ENCODE measurements at places on chromosomes 5 and 9.

DNA sequence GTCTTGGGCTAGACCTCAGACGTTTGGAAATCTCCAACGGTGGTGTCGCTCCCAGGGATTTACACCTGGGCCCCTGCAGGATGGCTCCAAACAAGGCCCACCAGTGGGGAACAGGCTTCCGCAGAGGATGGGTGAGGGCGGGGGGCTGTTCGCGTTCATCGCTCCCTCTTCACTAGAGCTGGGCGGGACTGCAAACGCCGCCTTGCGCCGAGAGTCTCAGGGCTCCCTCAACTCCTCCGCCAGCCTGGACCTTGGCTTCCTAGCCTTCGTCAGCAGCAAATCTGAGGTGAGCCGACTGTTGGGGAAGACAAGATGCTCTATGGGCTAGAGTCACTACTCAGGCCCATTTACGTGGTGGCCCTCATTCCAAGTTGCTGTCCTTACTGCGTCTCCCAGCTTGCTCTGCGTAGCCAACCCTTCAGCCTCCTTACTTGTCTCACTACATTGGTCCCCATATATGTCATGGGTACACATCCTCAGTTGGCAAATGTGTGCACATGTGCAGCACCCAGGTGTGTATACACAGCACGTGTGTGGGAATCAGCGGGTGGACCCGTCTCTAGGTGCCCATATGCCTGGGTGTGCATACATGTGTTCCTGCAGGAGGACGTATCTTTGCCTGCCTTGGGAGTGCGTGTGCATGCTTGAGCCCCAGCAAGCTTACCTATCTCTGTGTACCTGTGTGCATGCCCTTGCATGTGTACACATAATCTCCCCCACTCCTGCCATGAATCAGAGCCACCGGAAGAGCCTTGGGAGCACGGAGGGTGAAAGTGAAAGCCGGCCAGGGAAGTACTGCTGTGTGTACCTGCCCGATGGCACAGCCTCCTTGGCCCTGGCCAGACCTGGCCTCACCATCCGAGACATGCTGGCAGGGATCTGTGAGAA is 10.5 kb downstream of the RGS14 start:
- DNase-seq, result no peak

DNA sequence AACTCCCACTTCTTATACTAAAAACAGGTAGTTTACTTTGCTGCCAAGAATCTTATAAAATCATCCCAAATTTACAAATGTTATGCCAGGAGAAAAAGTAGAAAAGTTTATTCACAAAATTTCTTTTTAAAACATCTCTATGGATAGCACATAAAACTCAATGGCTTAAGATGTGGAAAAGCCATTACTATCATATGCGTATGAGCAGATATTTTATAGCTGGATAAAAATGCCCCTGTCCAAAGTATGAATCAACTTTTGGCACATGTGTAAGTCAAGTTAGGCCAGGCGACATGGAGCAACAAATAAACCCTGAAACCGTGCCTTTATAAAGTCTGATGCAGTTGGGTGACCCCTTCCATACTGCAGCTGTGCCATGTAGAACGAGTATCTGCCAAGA is 38.6 kb upstream of the FBP1 start:
- no peak for DNase-seq

- DNase-seq, result no peak
Measured at GRCh38 chr5:54090495-54091120, 219.8 kb downstream of the ARL15 start.

- DNase-seq, result no peak
Measured at GRCh38 chr9:78073722-78074121, 42.1 kb upstream of the GNAQ start.

DNA sequence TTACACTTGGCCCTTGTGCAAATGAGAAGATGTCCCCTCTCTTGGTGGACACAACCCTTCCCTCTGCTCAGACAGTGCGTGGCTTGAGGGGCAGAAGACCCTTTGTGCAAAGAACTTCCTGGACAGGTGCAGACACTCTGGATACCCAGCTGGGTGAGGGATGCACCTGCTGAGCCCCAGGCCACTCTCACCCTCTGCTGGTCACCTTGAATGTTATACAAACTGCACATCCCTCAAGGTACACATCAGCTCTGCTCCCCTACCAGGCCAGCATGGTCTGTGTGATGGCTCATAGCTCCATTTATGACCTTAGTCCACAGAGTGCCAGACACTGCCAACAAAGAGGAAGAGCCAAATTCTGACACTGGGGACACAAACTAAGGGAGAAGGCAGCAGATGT is 3.1 kb upstream of the DIRAS2 start:
- no peak for DNase-seq

GRCh38 chr9:83384214-83384613 is 154.0 kb downstream of the FRMD3 start:
- no peak for DNase-seq

DNA sequence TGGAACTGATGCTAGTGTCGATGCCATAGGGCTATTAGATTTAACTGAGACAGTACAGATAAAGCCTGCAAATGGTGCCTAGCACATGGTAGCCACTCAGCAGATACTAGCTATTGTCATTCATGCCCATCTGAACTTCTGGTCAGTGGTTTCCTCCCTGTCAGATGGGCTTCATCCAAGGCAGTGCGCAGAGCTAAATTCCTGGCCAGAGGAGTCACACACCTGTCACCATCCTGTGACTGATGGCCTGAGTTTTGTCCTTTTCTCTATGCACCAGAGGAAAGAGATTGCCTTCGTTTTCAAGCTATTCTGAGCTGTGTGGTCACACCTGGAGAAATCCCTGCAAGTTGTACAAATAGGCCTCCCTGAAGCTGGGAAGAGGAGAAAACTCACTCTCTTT is 34.7 kb downstream of the MSX2 start:
- DNase-seq, result no peak

GRCh38 chr9:68841276-68842052 is 136.4 kb downstream of the PIP5K1B start:
- DNase-seq, result no peak

- no peak for DNase-seq
Measured at GRCh38 chr5:160837749-160838593, 14.0 kb downstream of the ATP10B start.

GRCh38 chr5:33299621-33300208 is 141.1 kb upstream of the TARS1 start:
- no peak for DNase-seq

- no peak for DNase-seq
Measured at GRCh38 chr9:6630502-6631206, 14.9 kb downstream of the GLDC start.

DNA sequence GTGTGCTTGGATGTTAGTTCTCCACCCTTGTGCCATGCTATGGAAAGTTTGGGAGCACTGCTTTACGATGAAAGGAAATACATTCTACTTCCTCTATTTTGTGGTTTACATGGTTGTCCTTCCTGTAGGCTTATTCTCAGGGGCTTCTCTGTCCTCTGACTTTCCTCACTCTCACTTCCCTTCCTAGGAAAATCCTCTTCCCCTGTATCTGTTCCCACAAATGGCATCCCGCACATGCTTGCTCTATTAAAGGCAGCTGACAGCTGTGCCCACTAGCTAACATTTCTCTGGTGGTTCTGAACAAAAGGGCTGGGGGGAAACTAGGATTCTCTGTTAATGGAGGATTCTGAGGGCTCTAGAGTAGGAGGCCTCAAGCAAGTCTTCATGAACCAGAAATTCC is 52.4 kb downstream of the FAM170A start:
- no peak for DNase-seq

DNA sequence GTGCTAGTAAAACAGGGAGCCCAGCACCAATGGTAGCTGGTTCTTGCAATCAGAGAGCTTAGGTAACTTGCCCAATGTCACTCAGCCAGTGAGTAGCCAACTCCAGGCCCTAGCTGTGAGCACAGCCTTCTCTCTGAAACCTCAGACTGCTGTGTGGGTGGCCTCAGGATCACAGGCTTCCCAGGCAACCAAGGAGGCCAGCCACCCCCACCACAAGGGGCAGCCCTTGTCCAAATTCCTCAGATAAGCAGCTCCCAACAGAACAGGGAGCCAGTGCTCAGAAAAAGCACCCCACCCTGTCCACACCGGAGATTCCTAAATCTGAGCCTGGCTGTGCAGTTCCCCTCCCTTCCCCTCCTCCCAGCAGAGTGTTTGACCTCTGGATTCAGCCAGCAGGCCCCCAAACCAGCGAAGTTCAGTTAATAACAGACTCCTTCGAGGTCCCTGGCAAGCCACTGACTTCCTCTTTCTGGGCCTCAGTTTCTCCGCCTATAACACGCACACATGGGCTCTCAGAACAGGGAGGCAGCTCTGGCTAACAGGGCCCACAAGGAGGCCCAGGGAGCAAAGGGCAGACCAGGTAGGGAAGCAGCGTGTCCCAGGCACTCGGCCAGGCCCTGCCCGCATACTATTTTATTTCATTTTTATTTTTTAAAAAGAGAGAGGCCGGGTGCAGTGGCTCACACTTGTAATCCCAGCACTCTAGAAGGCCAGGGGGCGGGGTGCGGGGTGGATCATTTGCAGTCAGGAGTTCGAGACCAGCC is 2.7 kb downstream of the EEIG1 start:
- DNase-seq, result no peak

DNA sequence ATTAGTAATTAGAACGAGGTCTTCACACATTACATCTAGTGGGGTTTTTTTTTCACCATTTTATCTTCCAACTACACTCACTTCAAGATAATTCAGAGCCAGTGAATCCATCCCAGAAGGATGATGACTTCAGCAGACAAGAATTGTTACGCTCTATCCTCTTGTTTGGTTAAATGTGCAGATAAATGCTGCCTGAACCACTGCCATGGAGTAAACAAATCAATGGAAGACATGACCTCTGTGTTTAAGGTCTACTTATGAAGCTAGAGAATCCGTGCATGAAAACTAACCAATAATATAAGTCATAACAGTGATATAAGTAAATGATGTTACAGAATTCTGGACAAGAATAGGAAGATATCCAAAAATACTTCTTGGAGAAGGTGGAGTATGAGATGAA is 602.6 kb downstream of the TLR4 start:
- DNase-seq, result no peak

GRCh38 chr9:106800701-106801270 is 62.2 kb upstream of the ZNF462 start:
- no peak for DNase-seq

- DNase-seq, result no peak
Measured at GRCh38 chr5:79850316-79850822, 140.7 kb downstream of the MTX3 start.

DNA sequence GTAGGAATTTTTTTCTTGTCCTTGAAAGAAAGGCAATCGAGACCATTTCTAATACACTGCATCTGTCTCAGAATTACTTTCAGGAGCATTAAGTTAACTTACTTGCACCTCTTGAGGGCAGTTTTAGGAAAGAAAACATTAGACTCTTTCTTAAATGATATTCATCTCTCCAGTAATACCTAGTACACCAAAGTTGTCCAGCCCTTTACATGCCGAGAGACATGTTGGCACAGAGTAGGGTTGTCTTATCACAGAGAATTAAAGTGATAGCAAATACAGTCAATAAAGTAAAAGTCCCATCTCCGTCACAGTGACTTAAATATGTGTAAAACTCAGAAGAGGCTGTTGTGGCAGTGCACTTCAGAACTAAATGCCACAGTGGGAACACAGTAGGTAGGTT is 154.3 kb upstream of the KCNN2 start:
- DNase-seq, result no peak

All from activated CD8-positive, alpha-beta memory T cell treated with anti-CD3 and anti-CD28 coated beads for 1 hour (primary cell).